Heart right ventricle (tissue), 16 donors: ENCODE measurements at places on chromosomes 7 and 10. TPM values are rescaled to one million over a fixed set of nuclear protein-coding genes. Genes with fewer than 3 reads are reported as not detected.

GRCh38 chr7:82152858-82153257, 290.7 kb downstream of the CACNA2D1 start:
- DNase-seq: no peak

- DNase-seq: no peak
These were observed 143.3 kb downstream of the SLC25A13 start for GRCh38 chr7:96178581-96178980.

DNA sequence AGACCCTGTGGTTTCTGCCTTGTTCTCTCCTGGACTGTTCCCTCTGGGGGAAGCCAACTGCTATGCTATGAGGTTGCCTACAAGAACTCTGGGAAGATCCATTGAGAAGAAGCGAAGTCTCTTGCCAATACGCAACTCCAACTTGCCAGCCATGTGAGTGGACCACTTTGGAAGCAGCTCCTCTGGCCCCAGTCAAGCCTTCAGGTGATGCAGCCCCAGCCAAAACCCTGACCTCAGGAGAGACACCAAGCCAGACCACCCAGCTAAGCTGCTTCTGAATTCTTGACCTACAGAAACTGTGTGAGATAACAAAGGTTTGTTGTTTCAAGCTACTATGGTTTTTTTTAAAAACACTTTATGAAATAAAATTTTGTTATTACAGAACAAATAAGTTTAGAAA, 20.2 kb upstream of the MYL7 start:
- DNase-seq: no peak

- no peak for DNase-seq
These were observed 1.9 kb upstream of the SORCS1 start for GRCh38 chr10:107166403-107166802.

DNA sequence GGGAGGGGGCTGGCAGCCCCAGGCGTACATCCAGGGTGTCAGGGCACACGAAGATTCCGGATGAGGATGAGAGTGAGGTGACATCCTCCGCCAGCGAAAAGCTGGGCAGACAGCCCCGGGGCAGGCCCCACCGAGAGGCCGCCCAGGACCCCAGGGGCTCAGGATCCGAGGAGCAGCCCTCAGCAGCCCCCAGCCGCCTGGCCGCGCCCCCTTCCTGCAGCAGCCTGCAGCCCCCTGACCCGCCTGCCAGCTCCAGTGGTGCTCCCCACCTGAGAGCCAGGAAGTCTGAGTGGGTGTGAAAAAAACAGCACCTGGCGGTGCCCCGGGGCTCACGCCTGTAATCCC, 3.2 kb downstream of the GJD4 start:
- no peak for DNase-seq

The ITIH5 gene
- polyA plus RNA-seq: 4.2 TPM

DNA sequence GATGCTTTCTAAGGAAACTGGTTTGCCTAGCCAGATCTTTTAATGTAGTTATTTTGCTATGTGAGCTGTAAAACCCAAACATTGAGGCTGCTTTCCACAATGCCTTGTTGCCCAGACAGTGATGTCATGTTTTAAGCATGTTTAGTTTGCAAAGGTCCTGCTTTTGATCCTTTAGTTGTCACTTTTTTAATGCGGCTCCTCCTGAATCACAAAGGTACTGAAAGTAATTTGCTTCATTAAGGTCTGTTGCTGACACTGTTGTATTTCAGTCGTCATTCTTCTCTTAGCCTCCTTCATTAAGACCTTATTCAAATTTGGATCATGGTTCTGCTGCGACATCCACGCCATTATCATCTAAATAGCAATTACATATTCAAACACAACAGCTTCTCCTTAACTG, 10.6 kb downstream of the RPA3 start:
- no peak for DNase-seq

The ERVW-1 gene
- polyA plus RNA-seq: 0.15 TPM
